ENCODE measurements at places on chromosomes 12 and 14.
A peak's percentile ranks its signal among the peaks of the same experiment; 100 is the strongest.

- no peak for DNase-seq
These were observed 91.5 kb downstream of the FBXL14 start for GRCh38 chr12:1502831-1503230.

- DNase-seq, result no peak
These were observed 199.1 kb downstream of the FOXN3 start for GRCh38 chr14:89217891-89218290.

DNA sequence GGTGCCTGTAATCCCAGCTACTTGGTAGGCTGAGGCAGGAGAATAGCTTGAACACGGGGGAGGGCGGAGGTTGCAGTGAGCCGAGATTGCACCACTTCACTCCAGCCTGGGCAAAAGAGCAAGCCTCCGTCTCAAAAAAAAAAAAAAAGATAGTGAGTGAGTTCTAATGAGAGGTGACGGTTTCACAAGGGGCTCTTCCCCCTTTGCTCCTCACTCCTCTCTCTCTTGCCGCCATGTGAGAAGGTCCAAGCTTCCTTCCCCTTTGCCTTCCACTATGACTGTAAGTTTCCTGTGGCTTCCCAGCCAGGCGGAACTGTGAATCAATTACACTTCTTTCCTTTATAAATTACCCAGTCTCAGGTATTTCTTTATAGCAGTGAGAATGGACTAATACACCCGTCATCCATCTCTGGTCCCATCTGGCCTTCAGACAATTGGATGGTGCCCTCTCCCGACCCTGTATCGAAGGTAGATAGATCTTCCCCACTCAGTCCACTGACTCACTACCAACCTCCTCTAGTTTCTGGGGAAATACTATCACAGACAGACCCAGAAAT lies 27.0 kb upstream of the RCOR1 start:
- no peak for DNase-seq

- DNase-seq, result no peak
These were observed 9.0 kb downstream of the SLC25A47 start for GRCh38 chr14:100332071-100332639.

GRCh38 chr12:66063916-66064315 lies 66.6 kb downstream of the LLPH start:
- no peak for DNase-seq

GRCh38 chr12:681568-682256 lies 18.5 kb upstream of the NINJ2 start:
- no peak for DNase-seq

DNA sequence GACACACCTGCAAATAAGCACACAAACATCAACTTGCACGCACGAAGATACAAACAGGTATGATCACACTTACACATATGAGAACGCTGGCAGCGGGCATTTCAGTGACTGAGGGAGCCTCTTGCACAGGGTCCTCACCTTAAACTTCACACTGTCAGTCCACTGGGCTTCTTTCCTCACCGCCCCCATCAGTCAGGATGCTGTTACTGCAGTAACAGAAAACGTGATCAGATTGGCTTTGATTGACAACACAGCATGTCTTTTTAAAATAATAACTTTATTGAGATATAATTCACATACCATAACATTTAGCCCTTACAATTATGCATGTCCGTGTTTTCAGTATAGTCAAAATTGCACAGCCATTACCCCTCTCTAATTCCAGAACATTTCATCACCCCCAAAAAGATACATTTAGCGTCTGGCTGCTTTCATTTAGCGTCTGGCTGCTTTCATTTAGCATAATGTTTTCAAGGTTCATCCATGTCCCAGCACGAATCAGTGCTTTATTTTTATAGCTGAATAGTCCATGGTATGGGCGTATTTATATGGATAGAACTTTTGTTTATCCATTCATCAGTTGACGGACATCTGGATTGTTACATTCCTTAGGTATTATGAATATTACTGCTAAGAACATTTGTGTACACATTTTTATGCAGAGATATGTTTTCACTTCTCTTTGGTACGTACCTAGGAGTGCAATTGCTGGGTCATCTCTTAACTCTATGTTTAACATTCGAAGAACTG lies 8.4 kb downstream of the CCDC197 start:
- no peak for DNase-seq

- no peak for DNase-seq
These were observed 92.2 kb downstream of the ACSS3 start for GRCh38 chr12:81170072-81170471.

DNA sequence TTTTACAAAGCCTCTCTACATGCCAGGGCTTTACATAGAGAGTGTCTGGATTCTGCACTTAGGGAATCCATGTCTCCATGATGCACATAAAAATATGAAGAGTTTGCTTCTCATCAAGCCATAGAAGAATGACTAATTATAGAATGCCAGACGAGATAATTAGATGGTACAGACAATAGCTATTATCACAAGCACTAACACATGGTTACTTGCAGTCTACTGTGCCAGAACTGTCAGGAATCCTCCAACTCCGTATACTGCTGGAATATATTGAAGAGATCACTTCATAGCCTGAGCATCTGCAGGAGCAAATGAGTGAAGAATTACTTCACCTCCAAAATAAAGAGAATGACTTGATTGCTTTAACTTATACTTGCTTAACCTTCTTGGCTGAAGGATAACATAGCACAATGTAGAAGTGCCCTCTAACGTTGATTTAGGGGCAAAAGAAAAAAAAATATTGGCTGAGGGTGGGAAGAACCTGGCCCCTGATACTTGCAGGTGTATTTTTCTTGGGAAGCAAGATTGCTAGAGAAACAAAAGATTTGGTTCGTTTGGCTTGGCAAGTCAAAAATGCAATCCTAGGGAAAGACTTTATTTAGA lies 272.8 kb upstream of the FAR2 start:
- DNase-seq, result no peak

DNA sequence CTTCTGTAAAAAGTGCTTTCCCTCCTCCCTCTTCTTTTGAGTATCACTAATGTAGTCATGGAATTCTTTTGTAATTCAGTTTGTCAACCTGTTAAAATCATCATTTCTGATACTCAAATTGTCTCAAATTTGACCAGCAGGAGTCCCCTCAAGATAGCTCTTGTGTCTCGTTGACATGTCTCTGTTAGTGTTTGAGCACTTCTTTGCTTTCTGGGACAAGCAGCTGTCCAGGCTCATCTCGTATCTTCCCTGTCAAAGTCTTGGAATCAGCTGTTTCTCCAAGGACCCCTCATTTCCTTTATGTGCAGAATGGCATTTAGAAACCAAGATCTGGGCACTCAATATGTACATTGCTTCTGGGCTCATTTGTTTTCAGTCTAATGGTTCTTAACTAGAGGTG lies 10.7 kb downstream of the CIPC start:
- no peak for DNase-seq

DNA sequence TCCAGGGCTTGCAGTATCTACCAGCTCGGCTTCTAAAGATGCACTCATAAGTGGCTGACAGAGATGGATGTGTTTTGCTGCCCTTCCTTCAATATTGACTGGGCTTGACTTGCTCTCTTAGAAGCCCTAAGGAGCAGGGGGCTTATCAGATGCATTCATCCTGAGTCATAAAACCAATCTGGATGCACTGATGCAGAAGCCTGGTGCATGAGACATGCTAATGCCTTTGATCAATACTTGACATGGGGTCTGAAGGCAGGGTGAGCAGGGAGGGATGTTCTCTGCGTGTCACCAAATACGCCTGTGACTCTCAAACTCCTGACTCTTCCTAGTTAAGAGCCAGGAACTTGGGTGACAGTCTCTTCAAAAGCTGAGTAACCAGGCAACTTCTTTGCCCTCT lies 77.8 kb upstream of the HSPB8 start:
- no peak for DNase-seq

DNA sequence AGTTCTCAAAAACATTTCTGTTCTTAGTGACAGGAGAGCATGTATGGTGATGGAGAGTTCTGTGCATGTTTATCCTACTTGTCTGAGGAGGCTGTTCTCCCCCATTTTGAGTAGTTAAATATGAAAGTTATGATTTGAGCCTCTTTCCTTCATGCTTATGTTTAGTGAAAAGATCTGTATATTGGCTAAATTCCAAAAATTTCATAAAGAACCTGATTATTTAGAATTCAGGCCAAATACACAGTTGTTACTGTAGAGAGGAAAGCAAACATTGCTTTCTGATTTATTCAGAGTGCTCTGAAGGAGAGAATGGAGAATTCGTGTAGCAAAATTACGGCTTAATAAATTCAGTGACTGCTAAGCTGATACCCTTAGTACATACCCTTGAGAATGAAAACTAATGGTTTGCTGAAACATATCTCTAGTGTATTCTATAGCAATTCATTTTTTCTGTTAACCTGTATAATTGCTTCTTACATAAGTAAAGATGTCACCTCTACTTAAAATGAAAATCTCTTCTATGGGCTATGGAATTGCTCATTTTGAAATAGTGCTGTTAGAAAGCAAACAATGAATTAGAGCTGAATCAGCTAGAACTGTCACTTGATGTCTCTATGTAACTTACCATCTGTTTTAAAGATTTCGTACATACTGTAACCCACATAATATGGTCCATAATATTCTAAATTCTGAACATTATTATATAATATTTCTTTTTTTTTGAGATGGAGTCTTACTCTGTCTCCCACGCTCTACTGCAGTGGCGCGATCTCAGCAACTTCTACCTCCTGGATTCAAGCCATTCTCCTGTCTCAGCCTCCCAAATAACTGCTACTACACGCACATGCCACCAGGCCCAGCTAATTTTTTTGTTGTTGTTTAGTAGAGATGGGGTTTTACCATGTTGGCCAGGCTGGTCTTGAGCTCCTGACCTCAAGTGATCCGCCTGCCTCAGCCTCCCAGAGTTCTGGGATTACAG lies 417.0 kb upstream of the RGS6 start:
- DNase-seq, result no peak

DNA sequence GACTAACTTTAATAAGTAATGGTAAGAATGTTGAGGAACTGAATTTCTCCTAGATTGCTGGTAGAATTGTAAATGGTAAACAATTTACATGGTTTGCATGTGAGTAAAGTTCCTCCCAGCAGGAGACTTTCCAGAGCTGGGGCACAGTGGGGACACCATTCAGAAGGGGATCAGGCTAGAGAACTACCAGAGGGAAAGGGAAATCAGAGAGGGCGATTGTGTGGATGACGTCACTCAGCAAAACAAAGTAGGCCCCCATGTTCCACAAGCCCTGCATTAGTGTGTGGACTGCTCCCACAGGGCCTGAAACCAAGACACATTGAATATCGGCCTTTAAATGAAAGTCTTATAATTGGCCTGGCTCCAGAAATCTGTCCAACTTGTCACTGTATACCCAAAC lies 9.5 kb downstream of the RNASE11 start:
- no peak for DNase-seq

DNA sequence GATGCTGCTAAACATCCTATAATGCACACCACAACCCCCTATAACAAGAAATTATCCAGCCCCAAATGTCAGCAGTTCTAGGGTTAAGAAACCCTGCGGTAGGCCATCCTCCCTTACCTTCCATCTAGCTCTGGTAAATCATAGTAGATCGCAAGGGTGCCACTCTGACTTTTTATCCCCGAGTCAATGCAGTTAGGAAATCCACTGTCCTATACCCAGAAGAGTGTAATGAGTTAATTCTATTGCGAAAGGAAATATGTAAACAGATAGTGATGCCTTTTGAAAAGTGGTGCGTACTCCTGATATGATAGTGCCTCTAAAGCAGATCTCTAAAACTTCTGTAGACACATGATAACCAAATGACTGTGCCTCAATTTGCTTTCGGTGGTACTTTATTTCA lies 29.8 kb downstream of the SCFD1 start:
- DNase-seq, result no peak

DNA sequence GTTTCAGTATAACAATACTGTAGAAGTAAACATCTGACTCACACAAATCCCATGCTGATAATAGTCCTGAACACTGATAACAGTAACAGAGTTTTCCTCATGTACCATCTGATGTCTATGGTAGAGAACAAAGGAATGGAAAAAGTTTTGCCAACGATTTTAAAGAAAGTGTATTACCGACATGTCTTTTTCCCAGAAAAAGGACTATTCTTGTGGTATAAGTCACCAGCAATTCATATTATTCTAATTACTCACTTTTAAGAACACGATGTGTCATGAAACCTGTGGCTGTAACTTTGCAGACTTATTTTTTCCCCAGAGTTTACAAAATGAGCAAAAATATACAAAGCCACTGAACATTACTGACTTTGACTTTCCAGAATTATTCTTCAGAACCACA lies 40.1 kb upstream of the DCN start:
- DNase-seq, result no peak

DNA sequence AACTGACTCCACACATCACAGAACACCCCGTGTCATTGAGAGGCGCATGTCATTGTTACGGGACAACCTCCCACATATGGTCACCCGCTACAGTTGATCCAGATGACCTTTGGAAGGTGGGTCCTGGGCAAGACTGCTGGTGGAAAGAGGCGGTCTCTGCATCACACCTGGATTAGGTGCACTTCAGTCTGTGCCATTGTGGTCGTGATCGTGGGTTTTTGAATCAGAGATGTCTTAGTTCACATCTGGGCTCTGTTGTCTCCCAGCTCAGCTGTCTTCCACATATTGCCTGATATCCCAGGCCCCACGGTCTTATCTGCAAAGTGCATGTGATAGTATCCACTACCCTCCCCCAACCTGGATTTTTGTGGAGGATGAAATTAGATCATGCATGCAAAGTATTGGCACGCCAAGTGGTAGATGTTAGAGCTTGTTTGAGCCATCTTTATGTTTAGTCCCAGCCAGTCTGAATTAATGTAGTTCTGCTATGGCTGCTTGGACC lies 208.7 kb upstream of the FOXN3 start:
- no peak for DNase-seq

DNA sequence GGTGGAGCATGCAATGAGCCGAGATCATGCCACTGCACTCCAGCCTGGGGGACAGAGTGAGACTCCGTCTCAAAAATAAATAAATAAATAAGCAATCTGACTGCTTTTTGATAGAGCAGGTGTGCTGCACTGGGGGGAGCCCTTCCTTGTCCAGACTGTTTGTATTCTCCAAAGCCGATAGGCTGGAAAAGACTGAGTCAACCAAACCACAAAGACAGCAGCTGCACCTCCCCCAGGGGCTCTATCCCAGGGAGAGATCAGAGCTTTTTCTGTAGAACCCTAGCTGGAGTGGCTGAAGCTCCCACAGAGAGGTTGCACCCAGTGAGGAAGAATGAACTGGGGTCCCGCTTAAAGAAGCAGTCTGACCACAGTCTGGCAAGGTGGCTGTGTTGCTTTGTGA lies 45.8 kb upstream of the LALBA start:
- DNase-seq, result no peak

DNA sequence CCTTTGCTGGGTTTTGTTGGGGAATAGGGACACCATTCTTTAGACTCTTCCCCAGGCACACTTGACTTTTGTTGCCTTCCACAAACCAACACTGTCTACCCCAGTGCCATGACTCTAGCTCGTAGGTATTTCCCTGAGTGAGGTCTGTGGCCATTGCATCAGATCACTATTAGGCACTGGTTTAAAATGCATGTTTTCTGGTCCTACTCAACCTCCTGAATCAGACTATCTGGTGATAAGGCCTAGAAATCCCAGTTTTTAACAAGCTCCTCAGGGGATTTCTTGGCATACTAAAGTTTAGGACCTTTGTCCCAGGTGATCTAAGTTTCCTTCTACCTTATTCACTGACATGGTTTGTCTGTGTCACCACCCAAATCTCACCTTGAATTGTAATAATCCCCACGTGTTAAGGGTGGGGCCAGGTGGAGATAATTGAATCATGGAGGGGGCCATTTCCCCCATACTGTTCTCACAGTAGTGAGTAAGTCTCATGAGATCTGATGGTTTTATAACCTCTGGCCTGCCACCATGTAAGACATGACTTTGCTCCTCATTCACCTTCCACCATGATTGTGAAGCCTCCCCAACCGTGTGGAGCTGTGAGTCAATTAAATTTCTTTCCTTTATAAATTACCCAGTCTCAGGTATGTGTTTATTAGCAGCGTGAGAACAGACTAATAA lies 87.8 kb upstream of the PSMC1 start:
- no peak for DNase-seq

GRCh38 chr12:28222081-28222700 lies 31.9 kb downstream of the CCDC91 start:
- peak; percentile 23 for DNase-seq
